ENCODE measurements at places on chromosomes 1 and 21.

- no peak for DNase-seq
Measured at GRCh38 chr1:92081031-92081430, 886 bp downstream of the BTBD8 start.

DNA sequence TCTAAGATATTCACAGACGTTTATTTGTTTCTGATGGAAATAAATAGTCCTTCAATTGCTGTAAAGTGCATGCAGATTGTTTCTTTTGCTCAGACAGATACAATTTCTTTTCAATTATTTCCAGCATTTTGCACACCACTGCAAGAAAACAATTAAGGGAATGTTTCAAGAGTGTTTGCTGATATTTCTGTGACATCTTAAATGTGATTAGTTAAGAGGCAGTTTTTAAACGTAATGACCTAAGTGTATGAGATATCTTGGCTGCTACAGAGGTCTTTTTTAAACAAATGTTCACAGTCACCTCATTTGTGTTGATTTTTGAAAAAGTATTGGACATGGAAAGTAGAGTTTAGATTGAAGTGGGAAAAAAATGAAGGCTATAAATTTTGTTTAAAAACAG lies 262.3 kb upstream of the BRINP3 start:
- DNase-seq = no peak

DNA sequence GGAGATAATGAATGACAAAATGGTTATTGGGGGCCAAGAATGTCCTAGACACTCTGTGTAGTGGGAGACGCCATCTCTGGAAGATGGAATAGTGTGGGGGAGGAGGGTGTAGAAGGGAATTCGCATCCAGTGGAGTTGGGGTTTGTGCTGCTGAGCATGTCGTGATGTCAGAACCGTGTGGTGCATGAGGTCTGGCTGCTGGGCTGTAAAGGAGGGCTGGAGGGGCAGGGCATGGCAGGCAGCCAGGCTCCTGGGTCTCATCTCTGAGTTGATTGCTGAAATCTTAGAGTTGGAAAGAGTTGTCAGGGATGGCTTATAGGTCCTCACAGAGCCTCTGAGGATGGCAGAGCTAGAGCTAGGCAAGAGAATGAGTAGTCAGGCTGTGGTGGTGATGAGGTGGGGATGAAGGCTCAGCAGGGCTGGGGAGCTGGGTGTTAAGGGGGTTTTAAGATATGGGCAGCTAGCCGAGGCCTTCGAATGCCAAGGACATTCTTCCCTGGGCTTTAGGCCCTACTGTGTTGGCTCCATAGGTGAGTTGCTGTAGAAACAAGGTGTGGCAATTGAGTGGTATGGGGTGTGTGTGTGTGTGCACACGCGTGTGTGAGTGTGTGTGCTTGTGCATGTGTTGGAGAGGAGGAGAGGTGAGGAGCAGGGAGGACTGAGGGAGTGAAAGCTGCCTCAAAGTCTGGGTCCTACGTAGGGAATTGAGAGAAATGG lies 1.9 kb downstream of the PPFIA4 start:
- no peak for DNase-seq

- DNase-seq = no peak
Measured at GRCh38 chr1:208544794-208545193, 300.6 kb upstream of the PLXNA2 start.

- DNase-seq = no peak
Measured at GRCh38 chr21:31920275-31920674, 47.5 kb downstream of the HUNK start.

DNA sequence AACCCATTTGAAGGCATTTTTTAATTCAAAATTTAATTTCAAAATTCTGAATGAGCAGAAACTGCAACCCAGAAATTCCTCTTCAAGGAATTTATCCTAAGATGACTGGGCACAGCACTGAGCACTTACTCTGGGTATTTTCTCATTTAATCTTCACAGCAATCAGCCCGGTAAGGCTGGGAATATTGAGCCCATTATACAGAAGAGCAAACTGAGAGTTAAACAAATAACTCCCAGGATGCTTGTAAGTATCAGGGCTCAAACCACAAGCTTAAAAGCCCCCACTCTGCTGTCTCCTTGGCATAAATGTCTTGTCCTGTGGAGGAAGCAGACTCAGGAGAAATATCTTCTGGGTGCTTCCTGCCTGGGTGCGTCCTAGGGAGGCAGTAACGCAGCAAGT lies 53.0 kb upstream of the SPOCD1 start:
- no peak for DNase-seq

DNA sequence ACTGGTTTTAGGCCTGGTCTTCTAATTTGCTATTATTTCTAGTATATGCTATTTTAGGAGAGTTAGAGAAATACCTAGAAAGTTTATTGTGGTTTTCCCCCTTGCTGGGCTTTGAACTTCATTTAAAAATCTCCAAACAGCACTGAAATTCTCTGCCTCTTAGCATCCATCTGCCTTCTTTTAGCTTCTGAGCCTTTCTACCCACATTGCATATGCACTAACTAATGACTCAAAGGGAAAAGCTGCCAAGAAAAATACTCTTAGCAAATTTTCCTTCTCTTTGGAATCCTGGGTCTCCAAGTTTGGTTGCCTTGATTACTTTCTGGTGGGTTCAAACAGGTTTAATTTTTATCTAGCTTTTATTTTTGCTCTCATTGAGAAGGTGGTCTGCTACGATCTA lies 408.4 kb upstream of the PTBP2 start:
- DNase-seq = no peak

DNA sequence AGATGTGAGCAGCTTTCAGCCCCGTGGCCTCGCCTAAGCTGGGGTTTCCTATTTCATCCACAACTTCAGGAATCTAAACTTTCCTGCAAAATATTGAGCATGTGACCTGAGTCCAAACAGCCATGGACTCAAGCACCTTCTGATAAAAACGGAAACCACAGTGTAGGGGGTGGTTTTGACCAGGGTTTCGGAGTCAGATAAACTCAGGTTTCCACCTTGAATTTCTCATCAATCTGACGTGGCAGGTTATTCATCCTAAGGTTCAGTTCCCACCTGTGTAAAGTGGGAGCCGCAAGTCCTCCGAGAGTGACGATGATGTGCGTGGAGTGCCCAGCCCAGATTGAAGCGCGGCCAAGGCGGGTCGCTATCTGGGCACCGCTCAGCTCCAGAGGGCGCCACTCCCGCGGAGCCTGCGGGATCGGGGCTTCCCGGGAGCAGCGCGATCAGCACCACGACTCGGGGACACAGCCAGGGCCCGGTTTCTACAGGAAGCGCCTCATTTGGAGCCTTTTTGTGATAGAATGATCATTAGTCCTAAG lies 871 bp upstream of the ETS2 start:
- DNase-seq = no peak

DNA sequence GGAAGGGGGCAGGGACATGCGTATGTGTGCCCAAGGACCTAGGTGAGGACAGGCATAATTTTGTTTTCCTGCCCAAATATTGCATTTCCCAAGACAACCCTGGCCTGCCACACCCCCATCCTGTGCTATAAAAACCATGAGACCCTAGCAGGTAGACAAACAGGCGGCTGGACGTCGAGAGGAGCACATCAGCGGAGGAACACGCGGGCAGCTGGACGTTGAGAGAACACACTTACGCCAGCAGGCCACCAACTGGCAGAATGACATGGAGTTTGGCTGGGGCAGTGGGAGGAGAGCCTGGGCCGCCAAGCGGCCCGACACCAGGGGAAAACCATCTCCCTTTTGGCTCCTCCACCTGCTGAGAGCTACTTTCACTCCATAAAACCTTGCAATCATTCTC lies 3.0 kb upstream of the FGGY start:
- no peak for DNase-seq

DNA sequence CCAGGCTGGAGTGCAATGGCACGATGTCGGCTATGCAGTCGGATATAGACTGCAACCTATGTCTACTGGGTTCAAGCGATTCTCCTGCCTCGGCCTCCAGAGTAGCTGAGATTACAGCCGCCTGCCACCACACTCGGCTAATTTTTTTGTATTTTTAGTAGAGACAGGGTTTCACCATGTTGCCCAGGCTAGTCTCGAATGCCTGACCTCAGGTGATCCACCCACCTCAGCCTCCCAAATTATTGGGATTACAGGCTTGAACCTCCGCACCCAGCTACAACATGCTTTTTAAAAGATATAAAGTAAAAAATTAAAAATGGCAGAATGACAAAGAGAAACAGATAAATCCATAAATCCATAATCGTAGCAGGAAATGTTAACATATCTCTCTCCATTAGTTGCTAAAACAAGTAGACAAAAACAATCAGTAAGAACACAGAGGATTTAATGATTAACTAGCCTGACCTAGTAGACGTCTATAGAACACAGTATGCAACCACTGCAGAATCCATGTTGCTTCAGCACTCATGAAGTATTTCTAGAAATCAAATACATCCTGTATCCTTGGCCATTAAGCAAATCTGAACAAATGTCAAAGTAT lies 59.9 kb upstream of the SPOCD1 start:
- no peak for DNase-seq

DNA sequence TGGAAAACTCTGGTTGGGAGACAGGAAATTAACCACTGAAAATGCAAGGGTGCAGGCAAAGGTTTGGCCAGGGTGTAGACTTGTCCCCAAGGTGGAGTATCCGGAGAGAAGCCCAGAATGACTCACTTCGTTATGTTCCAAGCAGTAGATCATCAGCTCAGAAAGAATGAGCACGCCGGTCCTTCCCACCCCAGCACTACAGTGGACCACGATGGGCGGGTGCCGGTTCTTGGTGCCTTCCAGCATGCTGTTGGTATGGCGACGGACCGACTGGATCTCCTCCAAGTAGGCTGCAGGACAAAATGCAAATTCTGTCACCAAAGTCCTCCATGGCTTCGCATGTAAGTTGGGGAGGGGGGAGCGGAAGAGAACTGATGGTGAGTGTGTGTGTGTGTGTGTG lies 83.4 kb downstream of the SMYD2 start:
- DNase-seq = no peak

DNA sequence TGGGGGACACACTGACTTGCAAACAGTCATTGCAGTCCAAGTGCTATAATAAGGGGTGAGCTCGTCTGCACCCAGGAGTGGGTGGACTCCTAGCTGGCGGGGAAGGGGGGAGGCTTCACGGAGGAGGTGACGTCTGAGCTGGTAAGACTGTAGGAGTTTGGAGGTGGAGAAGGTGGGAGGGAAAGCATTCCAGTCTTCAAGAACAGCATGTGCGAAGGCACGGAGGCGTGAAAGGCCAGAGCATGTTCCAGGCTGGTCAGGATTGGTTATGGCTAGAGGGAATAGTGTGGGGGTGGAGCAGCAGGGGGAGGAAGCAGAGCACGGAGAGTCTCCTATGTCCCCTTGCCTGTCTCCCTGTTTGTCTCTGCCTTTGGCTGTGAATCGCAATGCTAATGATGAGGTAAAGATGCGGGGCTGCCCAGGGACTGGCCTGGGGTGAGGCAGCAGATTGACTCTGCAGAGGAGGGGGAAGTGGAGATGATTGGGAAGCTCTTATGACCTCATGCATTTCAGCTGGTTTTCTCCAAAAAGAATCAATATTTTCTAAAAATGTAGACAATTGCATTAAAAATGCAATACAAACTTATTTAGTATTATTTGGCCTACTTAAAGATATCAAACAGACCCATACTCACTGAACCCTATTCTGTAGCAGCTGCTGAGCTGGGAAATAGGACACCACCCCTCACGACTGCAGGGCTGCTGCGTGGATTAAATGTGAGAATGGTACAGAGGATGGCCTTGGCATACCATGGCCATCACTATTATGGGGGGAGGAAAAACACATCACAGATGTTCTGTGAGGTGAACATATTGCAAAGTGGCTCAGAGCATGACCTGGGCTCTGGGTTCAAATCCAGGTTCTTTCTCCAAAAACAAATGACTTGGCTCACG lies 2.6 kb upstream of the ZNF436 start:
- DNase-seq = no peak

GRCh38 chr1:7100479-7100878 lies 315.2 kb downstream of the CAMTA1 start:
- no peak for DNase-seq

- DNase-seq = no peak
Measured at GRCh38 chr1:158038793-158039192, 45.3 kb downstream of the KIRREL1 start.

DNA sequence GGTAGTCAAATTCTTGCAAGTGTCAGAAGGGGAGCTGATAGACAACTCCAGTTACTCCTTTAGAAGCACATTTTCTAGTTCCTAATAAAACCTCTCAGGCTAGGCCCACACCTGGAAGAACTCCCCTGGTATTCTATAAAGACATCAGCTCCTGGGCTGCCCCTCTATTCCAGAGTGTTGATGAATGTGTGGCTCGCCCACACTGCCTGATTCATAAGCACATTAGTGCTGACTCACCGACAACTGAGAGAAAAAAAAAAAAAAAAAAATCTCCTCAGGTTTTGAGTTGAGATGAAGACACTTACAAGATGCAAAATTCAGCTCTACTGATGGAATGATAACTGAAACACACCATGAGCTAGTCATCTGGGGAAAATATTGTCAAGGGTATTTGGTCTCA lies 188.1 kb downstream of the TNR start:
- DNase-seq = no peak

DNA sequence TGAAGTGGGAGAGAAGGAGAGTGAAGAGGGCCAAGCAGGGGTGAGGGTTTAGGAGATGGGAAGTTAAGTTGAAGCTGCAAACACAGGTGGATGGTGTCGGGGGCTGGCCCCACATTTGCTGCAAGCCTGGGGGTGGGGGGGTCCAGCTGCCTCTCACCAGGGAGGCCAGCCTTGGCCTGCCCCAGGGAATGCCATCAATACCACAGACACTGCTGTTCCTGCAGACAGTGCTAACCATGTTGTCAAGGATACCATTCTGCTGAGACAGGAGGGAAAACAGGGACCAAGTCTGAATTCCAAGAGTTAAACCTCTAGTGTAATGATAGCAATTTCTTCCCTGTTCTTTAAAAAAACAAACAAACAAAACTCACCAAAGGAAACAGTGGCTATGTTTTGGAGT lies 8.0 kb downstream of the MECR start:
- DNase-seq = no peak

DNA sequence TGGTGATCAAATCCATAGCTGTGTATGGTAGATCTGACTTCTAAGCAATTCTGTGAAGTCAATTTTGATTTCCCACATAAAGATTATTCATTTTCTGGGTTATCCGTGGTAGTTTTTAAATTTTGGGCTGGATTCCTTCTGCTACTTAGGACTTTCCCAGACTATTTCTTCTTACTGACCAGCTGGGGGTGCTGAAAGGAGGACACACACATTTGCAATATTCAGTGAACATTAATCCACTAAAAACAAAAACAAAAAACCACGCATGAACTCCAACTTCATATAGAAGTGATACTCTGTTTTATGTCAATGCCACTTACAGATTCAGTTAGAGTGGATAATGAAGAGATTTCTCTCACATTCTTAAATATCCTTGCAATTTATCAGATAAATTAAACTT lies 105.4 kb downstream of the KCTD3 start:
- DNase-seq = no peak

- no peak for DNase-seq
Measured at GRCh38 chr21:44532712-44533111, 7.3 kb downstream of the KRTAP10-1 start.

GRCh38 chr1:40770296-40771070 lies 13.1 kb upstream of the KCNQ4 start:
- no peak for DNase-seq

DNA sequence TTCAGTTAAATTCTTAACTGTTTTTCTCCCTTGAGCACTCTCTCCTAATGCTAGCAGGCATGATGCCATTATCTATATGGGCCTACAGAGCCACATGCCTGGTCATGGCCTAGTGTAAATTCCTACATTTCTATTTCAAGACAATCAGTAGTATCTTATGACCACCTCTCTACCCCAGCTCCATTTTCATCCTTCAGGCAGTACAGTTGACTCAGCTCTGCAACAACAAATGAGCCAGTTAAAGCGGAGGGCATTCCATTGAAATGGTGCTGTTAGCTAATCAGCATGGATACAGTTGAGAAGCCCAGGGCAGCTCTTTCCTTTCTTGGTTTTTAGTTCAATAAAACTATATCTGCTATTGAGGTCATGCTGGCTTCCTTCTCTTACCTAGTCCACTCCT lies 150.0 kb downstream of the PPP1R12B start:
- no peak for DNase-seq

Data from T-helper 22 cell (primary cell).